COR-L47 (cell line): ENCODE measurements at places on chromosomes 16 and 17.

GRCh38 chr17:19709841-19710240, 6.5 kb downstream of the SLC47A2 start:
- DNase-seq: no peak

DNA sequence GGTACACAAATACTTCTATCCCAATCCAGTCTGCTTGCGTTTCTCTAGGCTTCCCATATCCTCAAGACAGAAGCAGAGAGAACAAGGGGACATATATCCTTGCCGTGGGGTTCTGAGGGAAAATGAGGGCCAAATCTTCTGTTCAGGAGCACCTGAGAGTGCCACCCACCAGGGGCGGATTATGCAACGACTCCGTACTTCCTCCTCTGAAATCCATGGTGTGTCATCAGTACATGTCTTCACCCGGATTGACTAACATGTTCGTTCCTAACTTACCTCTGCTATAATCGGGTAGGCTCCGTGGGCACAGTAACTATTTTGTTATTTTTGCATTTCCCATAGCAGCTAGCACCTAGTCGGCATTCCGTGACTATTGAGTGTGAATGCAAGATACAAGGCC, 7.8 kb upstream of the ZNF200 start:
- DNase-seq: no peak

DNA sequence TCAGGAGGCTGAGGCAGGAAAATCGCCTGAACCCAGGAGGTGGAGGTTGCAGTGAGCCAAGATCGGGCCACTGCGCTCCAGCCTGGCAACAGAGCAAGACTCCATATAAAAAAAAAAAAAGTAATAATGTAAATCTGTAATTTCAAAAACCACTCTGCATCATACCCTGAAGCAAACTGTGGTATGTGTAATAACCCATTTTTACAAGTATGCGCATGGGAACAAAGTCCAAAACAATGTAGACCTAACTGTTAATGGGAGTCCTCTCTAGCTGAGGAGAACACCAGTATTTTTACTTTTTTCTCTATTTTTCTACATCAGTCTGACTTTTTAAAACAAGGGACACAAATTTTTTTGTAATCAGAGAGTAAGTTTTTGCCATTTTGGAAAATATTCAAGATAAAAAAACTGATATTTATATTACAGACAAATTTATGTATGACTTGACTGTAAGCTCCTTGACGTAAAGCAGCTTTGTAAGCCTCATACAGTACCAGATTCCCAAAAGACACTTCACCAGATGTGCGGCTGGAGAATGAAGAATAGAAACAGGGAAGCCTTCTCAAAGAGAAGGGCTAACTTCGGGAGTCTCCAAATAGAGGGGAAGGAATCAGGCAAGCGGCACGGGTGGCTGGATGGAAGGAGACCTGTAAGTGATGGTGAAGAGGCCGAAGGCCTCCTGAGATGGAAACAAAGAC, 25.7 kb downstream of the CMTM4 start:
- no peak for DNase-seq

DNA sequence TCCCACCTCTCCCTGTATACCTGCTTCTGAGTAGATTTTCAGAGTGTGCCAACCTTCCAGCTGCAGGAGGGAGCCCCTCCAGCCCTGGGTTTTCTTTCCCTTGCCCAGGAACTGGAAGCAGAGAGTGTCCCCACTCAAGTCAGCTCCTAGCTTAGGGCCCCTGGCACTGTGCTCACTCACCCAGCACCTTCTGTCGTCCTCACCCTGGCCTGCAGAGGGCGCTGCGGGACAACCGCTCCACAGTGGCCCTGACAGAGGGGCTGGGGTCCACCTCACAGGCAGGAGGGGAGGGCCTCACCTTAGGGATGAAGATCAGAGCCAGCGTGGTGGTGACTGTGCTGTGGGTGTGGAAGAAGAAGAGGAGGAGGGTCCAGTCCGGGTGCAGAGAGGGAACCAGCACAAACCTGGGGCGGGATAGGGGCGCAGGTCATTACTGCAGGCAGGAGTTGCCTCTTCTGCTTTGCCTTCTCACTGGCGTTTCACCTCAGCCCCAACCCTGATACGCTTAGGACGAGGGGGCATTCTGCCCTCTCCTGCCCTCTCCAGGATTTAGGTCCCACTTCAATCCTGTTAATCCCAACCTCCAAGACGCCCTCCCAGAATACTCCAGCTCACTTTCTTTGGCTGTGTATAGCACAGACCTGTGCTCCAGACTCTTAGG, 10.0 kb downstream of the GPR179 start:
- DNase-seq: no peak

GRCh38 chr17:47741109-47741792, 8.2 kb downstream of the TBX21 start:
- DNase-seq: no peak

DNA sequence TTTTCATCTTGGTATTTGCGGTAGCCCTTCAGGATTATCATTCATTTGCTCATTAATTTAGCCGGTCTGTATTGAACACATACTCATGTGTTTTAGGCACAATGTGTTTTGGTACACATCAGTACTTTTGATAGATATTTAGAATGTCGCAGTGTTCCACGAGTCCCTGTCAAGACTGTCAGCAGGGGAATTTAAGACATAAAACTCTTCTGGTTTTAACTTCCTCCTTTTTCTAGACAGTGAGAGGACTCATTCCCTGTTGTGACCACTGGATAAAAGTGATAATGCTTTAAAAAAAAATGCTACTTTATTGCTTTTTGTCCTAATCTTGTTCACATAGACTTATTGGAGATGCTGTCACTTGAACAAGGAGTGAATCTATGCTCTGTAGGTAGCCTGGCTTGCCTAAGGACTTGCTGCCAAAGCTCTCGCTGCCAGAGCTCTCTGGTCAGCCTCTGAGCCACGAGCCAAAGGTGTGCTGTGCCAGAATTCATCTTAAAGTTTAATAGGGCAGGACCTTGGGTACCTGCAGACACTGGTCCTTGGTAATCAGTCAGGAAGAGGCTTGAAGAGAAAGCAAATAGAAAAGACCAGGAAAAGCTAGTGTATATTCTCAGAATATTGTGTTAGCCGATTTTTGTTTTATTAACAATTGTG, 5.4 kb downstream of the DCAF7 start:
- no peak for DNase-seq

DNA sequence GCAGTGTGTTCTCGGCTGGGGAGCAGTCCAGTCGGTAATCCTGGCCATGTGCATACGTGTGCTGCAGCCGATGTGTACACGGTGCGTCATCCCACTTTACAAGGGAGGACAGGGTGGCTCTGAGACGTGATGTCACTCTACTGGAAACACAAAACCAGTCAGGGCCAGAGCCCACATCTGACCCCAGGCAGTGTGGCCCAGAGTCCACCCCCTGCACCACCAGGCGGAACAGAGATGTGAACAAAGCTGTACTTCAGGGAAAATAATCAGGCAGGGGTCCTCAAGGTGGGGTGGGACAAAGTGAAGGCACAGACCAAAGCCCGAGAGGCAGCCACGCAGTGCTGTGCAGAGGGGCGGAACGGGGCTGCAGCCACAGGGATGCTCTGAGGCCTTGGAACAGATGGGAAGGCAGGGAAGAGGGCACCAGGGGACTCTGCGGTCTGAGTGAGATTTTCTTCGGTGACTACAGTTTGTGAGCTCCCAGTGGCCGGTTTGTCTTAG, 181.5 kb downstream of the ZNF423 start:
- DNase-seq: no peak

GRCh38 chr17:82848022-82848592, 8.3 kb upstream of the ZNF750 start:
- DNase-seq: no peak

DNA sequence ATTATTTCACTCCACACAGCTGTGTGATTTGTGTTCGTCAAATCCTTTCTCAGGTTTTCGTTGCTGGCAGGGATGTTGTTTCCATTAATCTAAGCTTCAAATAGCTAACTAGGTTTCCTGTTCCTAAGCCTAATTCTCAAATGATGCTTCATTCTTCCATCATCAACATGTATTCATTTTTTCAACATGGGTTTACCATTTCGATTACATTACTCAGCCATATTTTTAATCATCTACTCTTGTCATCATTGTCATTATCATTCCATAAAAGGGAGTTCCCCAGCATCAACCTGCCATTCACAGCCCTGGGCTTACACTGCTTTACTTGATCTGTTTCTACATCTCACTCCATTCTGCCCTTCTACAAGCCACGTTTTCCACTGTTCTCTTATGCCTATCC, 33.3 kb upstream of the ANKFN1 start:
- no peak for DNase-seq

DNA sequence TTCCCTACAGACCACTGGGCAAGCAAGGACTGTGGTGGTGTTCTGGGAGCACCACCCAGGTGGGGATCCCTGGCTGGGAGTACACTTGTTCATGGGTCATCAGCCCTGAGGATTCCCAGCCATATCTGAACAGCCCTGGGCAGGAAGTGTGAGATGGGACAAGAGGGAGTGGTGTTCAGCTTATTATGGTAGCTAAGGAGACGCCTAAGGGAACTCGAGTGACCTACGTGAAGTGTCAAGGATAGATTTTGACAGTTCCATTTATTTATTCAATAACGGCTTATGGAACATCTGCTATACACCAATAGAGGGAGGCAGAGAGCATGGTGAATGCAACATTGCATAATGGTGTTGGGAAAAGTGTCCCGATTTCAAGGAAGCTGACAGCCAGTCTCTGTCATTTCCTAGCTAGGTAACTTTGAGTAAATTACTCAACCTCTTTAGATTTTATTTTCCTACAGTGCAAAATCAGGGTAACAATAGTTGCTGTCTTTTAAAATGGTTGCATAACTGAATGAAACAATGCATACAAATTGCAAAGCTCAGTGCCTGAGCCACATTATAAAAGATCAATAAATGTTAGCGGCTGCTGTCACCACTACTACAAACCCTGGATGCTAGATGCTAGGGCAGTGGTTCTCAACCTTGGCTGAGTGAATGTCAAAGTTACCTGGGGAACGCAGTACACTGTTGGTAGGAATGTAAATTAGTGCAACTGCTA, 534.1 kb downstream of the GRIN2A start:
- no peak for DNase-seq

DNA sequence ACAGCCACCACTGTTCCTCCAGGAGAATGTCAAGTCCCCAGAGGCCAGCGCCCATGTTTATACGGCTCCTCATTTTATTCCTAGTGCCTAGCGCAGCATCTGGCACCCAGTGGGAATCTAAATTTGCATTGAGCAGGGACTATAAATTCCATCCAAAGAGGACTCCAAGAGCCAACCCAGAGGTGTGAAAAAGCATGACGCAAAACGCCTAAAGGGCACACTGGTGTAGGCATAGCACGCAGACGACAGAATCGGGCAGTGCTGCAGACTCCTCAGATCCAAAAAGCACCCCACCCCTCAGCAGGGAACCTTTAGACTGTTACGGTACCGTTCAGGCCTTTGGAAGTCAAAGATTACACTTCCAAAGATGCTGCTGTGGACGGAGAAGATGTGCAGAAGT, 19.5 kb downstream of the TEKT5 start:
- no peak for DNase-seq

GRCh38 chr16:56360117-56361008, 65.0 kb downstream of the AMFR start:
- DNase-seq: no peak

- no peak for DNase-seq
Observed at GRCh38 chr16:87212026-87212425, 105.2 kb downstream of the C16orf95 start.

DNA sequence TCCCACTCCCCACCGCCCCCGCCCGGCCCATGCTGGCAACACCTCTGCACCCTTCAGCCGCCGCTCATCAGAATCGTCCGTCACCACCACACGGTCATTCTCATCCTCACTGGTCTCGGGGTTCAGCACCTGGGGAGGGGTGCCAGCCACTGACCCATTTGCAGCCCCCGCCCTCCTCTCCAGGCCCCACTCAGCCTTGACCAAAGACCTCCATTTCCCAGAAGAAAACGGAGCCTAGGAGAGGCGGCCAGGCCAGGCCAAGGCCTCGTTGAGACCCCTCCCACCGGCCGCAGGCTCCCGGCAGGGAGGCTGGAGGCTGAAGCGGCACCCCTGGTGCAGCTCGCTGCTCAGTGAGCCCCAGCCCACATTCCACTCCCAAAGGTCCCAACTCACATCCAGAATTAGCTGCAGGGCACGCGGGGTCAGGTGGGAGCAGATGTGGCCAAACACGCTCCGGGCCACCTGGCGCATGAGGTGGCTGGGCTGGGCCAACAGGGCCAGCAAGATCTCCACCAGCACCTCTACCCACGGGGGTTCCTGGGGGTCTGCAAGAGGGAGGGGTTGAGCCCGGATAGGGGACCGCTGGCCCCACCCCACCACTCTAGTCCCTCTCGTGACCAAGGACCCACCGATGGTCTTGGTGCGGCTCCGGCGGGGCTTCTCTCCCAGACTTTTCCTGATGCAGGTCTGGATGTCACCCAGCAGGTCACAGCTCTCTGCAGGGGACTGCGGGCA, 9.8 kb downstream of the MYBBP1A start:
- DNase-seq: no peak

DNA sequence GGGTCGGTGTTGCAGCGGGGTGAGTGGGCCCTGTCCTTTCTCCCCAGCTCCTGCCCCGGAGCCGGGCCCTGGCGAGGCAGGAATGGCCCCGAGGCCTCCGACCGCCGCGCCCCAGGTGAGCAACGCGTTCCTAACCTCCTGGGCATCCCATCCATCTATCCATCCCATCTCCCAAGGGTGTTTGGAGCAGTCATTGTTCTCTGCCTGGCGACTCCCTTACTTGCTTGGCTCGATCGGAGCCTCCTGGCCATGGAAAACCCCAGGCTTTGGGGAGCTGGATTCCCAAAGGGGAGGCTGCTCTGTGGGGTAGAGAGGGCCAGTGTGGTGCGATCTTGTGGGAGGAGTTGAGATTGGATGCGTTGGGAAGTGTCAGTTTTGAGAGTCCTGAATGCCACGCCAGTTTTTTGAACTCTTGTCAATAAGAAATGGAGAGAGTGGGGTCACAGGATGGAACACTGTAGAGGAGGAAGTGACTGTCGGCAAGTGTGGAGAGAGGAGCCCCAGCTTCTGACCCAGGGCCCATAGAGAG, 684 bp downstream of the ZFP90 start:
- DNase-seq: no peak

- DNase-seq: peak; percentile 2
Observed at GRCh38 chr17:66348584-66349165, 46.3 kb downstream of the PRKCA start.

DNA sequence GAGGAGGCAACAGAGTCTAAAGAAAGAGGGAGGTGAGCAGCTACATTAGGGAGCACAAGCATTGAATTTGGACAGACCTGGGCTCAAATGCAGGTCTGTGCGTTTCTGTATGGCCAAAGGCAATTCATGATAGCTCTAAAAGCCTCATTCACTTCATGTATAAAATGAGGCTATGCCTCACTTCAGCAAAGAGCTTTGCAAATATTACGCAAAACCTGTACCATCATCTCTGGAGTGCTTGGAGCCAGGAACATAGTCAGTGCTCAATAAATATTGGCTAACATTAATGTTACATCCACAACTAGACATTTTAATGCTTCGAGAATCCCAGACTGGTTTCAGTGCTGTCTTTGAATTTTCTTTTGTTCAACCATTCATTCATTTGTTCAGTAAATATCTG, 254.7 kb upstream of the CDH11 start:
- DNase-seq: no peak

DNA sequence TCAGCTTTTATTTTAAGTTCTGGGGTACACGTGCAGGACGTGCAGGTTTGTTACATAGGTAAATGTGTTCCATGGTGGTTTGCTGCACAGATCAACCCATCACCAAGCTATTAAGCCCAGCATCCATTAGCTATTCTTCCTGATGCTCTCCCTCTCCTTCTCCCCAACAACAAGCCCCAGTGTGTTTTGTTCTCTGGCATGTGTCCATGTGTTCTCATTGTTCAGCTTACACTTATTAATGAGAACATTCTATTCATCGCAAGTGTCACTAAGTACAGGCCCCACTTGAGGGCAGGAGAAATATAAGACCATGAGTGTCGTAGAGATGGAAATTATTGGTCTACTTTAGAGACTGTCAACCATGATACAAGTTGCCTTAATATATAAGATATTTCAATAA, 615.1 kb downstream of the CDH8 start:
- peak; percentile 2 for DNase-seq
